ENCODE measurements at places on chromosomes 1 and 21.

DNA sequence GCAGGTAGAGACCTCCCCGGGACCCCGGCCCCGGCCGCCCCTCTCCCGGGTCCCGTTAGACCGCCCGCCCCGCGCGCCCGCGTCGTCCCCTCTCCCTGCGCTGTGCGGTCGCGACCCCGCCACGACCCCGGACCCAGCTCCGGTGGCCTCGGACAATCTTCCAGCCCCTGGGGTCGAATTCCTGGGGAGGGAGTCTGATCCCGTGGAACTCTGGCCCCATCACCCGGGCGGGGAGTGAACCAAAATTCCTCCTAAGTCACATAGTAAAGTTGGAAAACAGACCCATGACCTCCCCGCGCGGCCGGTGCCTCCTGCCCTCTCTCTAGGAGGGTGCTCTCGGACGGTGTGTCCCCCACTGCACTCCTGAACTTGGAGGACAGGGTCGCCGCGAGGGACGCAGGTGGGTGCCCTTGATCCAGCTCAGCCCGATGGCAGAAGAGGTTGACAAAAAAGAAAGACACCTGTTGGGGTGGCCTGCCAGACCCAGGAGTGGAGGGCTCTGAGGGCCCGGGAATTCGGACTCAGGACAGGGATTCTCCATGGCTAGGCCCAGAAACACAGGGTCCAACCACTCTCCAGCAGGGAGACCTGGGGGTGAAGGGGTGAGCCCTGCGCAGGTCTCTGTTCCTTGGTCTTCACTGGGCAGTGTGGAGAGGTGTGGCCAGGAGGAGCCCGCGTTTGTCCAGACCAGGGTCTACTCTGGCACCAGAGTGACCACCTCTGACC is 451 bp downstream of the ADAMTSL4 start:
- no peak for DNase-seq

GRCh38 chr1:208934933-208935332 is 648.6 kb upstream of the CAMK1G start:
- no peak for DNase-seq

GRCh38 chr21:32515874-32516273 is 69.4 kb downstream of the TCP10L start:
- no peak for DNase-seq

DNA sequence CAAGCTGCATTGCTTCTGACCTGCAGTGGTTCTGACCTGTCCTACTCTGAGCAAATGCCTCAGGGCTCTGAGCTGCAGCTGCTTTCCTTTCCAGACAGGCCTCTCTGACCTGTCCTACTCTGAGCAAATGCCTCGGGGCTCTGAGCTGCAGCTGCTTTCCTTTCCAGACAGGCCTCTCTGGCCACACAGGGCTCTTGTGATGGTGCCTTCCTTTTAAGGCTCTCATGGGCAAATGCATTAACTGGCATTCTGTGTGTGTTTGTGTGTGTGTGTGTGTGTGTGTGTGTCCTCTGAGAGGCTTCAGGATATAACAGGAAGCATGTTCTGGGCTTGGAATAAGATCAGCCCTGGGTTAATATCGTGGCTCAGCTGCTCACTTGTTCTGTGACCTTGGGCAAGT is 131.3 kb downstream of the NTPCR start:
- DNase-seq, result no peak

DNA sequence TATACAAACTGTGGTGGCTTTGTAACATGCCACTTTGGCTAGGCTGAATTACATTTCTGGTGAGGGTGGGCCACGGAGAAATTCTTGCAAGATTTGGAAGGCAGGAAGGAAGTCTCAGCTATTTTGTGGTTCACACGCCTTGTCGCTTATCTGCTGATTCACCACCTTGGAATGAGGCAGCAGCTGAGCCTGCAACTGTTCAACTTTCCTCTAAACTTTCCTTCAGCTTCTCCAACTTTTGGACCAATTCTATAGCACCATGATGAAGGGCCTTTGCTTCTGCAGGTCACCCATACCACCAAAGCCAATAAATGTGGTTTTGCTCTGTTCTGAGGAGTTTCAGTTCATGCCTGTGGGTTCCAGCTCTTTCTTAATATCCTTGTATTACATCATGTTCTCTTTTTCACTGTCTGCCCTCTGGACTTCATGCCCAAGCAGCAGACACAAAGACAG is 337.6 kb upstream of the SNX7 start:
- DNase-seq, result peak; percentile 87

DNA sequence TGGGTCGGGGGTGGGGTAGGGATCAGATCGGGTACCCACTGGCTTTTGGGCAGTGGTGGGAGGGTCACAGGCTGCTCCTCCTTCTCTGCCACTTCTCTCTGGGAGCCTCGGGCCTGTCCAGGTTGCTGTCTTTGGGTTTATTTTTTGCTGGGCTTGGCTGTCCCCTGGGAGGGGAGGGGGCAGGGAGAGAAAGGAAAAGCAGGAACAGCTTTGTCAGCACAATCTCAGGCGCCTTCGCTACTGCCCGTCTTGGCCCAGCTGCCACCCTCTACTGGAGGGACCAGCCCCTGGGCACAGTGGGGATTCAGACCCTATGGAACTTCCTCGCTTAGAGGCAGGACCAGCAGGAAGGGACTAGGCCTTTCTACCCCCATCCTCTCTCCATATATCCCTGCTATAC is 8.4 kb downstream of the KCNQ4 start:
- DNase-seq, result no peak

All from AG04449 (cell line).